ENCODE measurements at places on chromosomes 16 and 17. TPM values are rescaled to one million over a fixed set of nuclear protein-coding genes. Genes with fewer than 3 reads are reported as not detected.
A peak's percentile ranks its signal among the peaks of the same experiment; 100 is the strongest.

- peak; percentile 51 for DNase-seq
Observed at GRCh38 chr17:21358682-21359482, 17.3 kb upstream of the KCNJ12 start.

- no peak for DNase-seq
Observed at GRCh38 chr17:79043191-79043930, 19.4 kb downstream of the C1QTNF1 start.

DNA sequence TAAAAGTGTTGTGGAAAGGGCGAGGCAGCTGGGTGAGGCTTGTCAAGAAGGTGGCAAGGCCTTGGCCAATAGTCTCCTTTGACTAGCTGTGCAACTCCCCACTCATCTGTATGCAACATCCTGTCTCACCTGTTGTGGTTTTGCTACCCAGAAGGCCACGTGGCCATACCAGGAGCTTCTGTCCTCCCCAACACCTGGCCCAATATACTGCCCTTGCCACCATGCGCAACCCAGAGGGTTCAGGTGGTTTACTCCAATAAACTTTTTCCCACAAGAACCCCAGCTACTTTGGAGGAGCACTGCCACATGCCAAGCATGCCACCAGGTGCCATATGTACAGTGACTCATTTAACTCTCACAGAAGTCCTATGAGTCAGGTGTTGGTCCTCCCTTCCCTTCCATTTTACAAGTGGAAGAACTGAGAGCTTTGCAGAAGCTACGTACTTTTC, 10.2 kb downstream of the MYO19 start:
- no peak for DNase-seq

Gene ZNF213
- total RNA-seq: 6.9 TPM

DNA sequence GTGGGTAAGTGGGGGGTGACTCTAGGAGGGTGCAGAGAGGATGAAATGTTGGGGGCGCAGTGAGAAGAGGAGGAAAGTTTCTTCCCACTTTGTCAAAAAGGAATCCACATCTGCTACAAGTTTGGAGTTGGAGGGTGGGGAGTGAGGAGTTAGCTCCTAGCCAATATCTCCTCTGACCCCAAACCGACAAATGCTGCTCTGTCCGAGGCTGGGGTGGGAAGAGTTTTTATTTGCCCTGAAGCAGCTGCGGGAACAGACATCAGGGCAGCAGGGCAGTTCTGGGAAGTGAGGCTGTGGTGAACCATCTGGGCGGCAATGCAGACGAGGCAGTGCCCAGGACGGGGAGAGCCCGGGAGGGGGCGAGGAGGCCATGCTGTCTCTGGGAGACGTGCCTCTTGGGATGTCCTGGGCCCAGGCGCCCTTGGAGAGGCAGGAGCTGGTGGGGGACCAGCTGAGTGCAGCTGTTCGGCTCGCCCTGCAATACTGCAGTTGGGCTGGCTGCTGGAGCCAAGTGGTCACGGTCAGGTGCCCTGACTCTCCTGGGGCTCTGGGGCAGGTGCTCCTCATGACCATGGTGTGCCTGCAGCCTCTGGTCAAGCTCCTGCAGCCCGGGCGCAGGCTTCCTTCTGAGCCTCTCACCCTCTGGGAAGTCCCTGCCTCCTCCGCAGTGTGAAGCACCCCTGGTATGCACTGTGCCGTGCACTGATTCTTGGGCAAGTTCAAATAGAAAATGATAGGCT, 6.4 kb upstream of the SOCS3 start:
- DNase-seq: no peak

- no peak for DNase-seq
Observed at GRCh38 chr16:27383556-27384243, 18.3 kb upstream of the IL21R start.

GRCh38 chr17:82106688-82107305, 8.8 kb upstream of the FASN start:
- DNase-seq: no peak

- no peak for DNase-seq
Observed at GRCh38 chr17:61337290-61337689, 62.4 kb upstream of the TBX2 start.

Gene PLSCR3
- total RNA-seq: 26.9 TPM

Gene GLIS2
- 6.6 TPM for total RNA-seq

- DNase-seq: peak; percentile 37
Observed at GRCh38 chr16:85313526-85314301, 201.4 kb upstream of the CIBAR2 start.

GRCh38 chr16:17392127-17392856, 78.5 kb downstream of the XYLT1 start:
- DNase-seq: no peak

- no peak for DNase-seq
Observed at GRCh38 chr16:56973294-56973689, 11.5 kb downstream of the CETP start.

Gene PRR14
- total RNA-seq: 8.8 TPM

- DNase-seq: no peak
Observed at GRCh38 chr17:27551701-27552248, 79.2 kb upstream of the LGALS9 start.

DNA sequence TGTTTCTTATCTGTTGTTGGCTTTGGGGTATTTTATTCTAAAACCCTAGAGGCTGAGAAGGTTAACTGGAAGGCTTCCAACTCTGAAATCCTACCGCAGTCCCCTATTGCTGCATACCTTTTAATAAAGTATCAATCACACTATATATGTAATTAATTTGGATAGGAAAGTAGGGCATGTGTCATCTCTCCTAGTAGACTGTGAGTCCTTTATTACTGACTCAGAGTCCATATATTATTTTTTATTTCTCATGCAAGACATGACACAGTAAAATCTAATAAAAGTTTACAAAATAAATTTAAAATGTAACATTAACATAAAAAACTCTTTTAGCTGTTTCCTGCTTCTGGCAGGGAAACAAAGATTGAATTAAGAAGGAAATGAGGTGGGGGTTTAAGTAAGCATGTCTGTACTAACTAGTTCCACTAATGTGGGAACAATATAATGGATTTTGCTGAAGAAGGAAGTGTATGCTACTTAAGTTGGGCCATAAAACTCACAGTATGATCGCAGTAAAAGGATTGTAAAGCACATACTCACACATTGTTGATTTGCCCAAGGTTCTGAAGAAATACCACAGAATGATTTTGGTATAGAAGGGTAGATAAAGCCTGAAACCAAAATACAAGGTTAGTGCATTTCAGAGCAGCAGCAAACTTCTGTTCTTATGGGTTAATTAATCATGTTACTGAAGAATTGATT, 97.6 kb upstream of the HLF start:
- DNase-seq: no peak

DNA sequence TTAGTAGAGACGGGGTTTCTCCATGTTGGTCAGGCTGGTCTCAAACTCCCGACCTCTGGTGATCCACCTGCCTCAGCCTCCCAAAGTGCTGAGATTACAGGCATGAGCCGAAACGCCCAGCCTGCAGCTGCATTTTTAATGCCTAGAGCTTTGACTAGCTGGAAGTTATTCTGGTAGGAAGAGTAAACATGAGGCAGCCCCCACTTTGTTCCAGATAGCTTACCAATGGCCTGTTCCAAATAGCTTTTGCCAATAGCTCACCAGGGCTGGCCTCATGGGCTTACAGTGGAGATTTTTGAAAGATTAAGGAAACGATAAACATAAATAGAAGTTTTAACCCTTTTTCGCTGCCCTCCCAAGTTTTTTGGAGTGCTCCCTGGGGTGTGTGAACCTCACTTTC, 9.8 kb downstream of the TRPV2 start:
- DNase-seq: no peak

Gene SLC13A2
- not detected for total RNA-seq

Gene HYDIN
- total RNA-seq: 1.5 TPM

DNA sequence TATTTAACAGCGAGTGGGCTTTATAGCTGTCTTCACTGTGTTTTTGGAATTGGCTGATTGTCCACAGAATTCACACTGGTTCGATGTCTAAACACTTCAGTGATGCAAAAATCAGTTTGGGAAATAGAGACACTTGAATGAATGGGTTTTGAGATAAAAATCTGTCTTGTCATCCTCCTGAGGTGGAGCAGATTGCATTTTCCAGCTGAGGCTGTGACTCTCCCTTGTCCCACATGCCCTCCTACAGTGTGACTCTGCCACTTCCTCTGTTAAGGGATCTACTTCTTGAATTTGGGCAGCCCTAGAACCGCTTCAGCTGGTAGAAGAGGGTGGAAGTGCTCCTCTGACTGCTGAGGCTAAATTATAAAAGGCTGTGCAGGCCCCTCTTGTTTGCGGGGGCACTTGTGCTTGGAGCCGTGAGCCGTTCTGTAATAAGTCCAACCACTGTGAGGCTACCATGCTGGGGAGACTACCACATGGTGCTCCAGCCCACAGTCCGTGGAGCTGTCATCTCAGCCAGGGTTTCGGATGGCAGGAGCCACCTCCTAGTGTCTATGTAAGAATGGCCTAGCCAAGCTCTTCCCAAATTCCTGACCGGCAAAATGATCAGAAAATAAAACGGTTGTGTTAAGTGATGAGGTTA, 175.9 kb downstream of the SPECC1 start:
- no peak for DNase-seq

Gene KRTAP2-1
- total RNA-seq: not detected

- peak; percentile 46 for DNase-seq
Observed at GRCh38 chr16:49857423-49858181, 1.7 kb upstream of the ZNF423 start.

Gene SOX8
- 0.33 TPM for total RNA-seq

Gene RABEP2
- 27.4 TPM for total RNA-seq

DNA sequence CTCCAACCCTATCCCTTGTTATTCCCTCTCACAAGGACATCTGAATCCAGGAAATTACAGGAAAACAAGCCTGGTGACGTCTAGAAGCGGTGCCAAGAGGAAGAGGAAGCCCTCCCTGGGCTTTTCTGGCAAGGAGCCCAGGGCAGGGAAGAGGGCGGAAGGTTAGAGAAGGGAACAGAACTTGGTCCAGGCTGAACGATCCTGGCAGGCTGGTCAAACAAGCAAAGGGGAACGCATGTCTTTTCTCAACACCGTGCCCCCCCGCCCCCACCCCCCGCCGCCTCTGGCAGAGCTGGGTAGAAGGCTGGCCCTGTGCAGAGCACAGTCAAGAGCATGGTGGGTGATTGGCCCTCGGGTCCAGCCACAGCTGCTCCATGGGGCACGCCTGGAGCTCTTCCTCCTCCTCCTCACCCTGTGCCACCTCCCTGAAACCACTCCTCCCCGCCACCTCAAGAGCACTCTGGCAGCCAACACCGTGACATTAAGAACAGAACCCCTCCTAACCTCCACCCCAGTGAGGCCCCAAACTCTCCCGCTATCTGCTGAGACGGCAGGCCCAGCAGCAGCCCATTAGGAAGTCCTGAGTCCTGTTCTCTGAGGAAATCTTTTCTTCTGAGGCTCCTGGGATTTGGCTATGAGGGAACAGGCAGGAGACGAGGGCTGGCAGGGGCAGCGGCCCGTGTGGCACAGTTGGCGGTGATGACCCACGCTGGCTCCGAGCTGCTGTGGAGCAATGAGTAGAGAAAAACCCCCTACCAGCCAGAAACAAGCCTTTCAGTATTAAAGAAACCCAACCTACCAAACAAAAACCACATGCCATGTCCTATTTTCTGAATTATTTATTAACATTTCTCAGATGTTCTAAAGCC, 7.3 kb downstream of the C16orf86 start:
- no peak for DNase-seq

Gene TBX21
- total RNA-seq: not detected

DNA sequence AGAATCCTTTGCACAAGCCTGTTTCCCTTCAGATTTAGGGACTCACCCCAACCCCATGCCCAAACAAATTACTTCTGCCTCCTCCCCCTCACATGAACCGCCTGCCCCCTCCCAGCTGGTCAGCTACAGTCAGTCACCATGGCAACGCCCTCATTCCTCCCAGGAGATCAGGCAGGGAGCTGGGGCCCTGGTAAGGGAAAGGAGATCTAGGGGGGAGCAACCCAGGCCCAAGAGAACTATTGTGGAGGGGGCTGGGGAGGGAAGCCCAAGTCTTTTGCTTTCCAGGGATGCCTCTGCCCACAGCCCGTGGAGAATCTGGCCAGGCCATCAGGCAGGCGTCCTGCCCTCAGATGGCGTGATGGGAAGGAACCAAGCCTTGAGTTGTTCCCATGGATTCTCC, 2.8 kb downstream of the FAM171A2 start:
- DNase-seq: peak; percentile 43

Gene MT1A
- total RNA-seq: not detected

- no peak for DNase-seq
Observed at GRCh38 chr16:89795676-89796075, 20.8 kb downstream of the FANCA start.

Gene HP
- not detected for total RNA-seq

DNA sequence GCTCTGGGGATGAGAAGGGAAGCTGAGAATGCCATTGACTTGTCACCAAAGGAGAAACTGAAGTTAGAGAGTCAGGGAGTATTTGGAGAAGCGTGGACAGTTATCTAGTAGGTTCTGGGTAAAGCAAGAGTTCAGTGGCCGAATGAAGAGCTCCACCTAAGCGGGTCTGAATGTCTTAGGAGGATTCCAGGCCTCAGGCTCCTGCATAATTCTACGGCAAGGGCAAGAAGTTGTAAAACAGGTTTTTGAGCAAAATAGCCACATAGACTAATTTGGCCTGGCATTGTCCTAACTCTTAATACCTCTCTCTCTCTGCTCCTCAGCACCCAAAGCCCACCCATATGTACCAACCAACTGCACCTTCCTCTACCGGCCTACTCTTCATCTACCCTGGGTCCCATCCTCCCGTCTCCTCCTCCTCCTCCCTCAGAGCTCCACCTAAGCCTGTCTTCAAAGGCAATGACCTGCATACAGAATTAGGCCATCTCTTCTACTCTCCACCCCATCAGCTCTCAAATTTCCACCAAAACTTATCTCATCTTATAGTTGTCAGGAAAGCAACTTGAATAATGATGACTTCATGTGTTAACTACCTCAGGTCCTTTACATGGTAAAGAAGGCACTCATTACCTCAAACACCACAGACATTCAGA, 42.0 kb upstream of the KCNJ2 start:
- no peak for DNase-seq

GRCh38 chr16:76899767-76900166, 291.2 kb upstream of the MON1B start:
- DNase-seq: no peak

DNA sequence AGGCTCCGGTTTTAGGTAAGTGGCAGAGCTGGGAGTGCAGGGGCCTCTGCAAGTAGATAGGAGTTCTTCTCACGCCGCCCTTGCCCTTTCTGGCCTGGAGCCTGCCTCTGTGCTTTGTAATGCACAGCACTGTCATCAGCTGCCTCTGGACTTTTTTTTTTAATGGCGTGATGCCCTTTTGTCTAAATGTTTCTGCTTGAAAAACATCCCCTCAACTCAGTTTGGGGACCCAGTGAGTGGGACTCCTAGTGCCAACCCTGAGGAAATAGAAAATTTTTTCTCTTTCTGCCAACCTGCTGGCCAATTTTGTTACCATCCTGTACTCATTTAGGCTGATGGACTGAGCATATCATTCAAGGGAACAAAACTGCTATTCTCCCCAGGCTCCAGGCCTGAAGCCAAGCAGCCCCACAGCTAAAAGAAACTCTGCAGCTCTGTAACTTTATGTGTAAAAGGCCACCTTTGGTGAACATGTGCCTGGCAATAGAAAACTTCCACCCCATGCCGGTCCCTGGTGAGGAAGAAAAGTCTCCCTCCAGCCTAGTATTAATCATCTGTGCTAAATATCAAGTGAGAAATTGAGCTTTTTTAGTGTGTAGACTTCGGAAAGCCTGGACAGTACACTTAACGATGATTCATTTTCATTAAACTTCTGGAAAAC, 22.5 kb downstream of the SLC6A2 start:
- DNase-seq: no peak

GRCh38 chr16:88894681-88895300, 28.3 kb upstream of the PABPN1L start:
- no peak for DNase-seq

Gene KRTAP4-4
- not detected for total RNA-seq

Measured in fibroblast of the aortic adventitia (primary cell).